ENCODE measurements at places on chromosomes 11 and 22.

GRCh38 chr11:103850419-103851165 is 185.8 kb upstream of the DDI1 start:
- DNase-seq = no peak

- DNase-seq = no peak
Measured at GRCh38 chr11:86179646-86180064, 64.9 kb upstream of the EED start.

GRCh38 chr22:48703265-48703941 is 1124.3 kb downstream of the BRD1 start:
- DNase-seq = no peak

DNA sequence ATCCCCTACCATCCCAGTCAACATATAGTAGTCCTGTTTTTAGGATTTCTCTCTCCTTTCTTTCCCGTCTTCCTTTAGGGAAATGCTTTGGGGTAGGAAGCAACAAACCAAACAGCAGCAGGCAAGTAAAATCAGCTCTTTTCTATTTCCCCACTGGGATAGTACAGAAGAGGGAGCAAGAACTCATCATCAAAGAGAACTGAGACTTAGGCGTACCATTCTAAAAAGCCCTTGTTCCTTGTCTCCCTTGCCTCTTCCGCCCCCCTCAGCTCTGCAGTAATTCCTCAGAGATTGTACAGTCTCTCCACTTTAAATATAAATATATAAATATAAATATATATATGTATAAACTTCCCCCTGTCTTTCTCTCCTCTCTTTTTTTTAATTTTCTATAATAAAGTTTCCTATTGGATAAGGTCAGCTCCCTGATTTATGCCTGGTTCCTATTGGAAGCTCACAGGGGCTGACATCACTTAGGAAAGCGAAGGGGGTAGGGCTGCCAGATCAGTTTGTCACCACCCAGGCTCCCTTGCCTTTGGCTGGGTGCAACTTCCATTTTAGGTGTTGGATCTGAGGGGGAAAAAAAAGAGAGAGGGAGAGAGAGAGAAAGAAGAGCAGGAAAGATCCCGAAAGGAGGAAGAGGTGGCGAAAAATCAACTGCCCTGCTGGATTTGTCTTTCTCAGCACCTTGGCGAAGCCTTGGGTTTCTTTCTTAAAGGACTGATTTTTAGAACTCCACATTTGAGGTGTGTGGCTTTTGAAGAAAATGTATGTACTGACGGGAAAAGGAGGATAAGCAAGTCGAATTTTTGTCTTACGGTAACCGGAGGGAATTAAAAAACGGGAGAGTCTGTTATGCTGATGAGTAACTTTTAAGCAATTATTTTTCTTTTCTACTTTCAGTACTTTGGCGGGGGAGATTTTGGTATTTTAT is at the start of gene CTNND1:
CTNND1 (plus strand) TSS at position 502 of the 934 bp plus-strand sequence. CDS start 29,677 bp downstream, outside the sequence.
- DNase-seq = peak; percentile 93

DNA sequence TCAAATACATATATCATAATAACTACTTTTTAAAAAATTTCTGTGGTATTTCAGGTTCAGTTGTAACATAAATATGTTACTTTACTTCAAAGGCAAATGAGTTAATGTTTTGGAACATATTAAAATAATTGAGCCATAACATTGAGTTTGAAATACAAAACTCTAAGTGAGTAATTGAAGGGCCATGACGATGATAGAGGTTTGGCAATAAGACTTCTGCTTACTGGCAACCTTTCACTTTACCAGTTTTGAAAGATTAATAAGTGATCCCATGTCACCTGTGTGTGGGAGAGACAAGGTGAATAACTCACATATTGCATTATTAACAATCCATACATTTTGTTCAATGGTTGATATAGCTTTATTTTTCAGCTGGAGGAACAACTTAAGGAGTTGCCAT is 144.4 kb downstream of the GRIA4 start:
- no peak for DNase-seq

GRCh38 chr11:79467761-79468160 is 26.9 kb upstream of the TENM4 start:
- DNase-seq = no peak

- no peak for DNase-seq
Measured at GRCh38 chr11:18785411-18785810, 6.2 kb downstream of the PTPN5 start.

GRCh38 chr22:48510599-48510998 is 1317.1 kb downstream of the BRD1 start:
- DNase-seq = peak; percentile 52

GRCh38 chr11:61083601-61084147 is 18.6 kb upstream of the CD5 start:
- DNase-seq = no peak

- no peak for DNase-seq
Measured at GRCh38 chr11:101775033-101775432, 139.8 kb upstream of the CEP126 start.

DNA sequence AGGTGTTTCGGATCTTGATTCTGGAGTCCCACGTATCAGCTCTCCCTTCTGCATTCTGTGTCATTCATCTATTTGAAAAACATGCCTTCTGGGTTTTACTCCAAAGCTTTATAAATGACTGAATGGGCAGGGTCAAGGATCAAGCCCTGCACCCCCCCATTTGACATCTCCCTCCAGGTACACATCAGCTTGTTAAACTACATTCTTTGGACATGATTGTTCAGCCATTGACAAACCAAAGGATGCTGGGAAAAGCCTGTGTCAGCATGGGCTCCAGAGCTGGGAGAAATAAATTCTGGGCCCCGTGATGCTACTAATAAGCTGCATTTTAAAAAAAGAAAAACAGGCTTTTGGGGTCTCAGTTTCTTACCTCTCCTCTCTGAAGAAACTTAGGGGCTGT is 103.7 kb downstream of the DSCAML1 start:
- no peak for DNase-seq

DNA sequence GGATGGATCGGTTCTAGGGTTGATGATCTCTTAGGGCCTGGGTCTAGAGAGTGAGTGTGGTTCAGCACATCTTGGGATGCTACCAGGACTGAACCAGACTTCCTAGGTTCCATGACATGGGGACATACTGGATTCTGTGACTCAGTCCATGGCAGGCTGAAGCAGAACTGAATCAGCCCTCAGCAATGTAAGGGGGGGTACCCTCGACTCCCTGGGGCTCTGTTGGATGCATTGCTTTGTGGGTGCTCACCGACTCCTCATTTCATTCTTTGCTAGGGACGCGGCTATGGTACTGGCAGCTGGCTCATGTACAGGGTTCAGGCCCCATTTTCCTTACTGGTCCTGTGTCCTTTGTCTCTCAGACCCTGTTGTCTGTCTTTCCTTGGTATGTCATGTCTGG is 733 bp upstream of the GRAMD1B start:
- no peak for DNase-seq

- DNase-seq = peak; percentile 77
Measured at GRCh38 chr11:125091247-125091876, 20.1 kb downstream of the TMEM218 start.

DNA sequence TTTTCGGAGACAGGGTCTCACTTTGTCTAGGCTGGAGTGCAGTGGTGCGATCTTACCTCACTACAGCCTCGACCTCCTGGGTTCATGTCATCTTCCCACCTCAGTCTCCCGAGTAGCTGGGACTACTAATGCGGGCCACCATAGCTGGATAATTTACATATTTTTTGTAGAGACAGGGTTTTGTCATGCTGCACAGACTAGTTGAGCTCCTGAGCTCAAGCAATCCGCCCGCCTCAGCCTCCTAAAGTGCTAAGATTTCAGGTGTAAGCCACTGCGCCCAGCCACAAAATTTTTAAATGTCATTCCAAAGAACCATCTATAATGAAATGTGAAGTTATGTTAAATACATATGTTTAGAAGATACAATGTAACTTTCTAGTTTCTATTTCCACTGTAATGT is 4747.7 kb upstream of the OR11H1 start:
- no peak for DNase-seq

DNA sequence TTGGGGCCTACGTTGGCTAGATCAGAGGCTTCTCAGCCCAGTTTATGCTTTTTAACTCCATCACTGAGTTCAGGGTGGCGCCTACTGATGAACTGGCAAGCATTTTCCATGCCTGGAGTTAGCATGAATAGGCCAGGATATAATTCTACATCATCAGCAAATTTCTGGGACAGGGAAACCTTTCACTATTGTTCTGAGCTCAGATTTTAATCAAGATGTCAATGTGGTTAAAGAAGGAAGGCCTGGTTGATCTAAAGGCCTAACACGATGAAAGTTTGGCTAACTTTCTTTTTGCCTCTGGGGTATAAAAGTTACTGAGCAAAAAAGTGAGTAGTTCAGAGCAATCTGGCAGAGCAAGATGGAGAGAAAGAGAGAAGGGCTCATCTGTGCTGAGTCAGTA is 21.7 kb upstream of the IFITM3 start:
- DNase-seq = no peak

DNA sequence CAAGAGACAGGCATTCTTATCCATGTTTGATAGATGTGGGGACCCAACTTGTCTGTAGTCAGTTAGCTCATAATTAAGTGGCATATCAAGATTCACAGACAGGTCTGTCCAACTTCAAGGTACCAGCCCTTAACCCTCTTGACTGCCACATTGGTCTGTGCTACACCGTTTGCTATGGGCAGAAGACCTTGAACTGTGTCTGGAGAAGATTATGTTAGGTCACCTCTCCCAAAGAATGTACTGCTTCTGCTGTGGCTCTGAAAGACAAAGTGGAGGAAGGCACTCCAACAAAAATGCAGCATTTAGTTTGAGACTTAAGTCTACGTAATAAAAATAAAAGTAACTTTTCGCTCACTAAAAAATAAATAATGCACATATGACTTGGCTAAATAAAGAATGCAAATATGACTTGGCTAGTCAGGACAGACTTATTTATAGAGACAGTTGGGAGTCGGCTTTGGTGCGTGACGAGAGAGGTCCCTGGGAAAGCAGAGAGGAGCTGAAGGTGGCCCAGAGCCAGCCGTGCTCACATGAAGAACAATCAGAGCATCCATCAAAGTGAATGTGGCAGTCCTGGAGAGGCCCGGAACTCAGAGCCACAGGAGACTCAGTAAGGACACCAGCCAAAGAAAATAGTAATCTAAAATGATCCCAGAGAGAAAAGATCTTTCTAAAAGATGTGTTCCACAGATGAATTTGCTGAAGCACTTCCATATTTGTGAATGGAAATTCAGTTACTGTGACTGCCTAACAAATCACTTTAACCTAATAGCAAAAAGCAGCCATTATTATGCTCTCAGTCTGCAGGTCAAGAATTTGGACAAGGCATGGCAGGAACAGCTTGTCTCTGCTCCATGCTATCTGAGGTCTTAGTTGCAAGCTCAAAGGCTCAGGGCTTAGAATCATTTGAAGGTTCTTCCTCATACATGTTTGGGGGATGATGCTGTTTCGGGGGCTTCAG is 35.0 kb downstream of the CWC15 start:
- DNase-seq = no peak

GRCh38 chr11:31237819-31238760 is 131.4 kb downstream of the DCDC1 start:
- peak; percentile 30 for DNase-seq

DNA sequence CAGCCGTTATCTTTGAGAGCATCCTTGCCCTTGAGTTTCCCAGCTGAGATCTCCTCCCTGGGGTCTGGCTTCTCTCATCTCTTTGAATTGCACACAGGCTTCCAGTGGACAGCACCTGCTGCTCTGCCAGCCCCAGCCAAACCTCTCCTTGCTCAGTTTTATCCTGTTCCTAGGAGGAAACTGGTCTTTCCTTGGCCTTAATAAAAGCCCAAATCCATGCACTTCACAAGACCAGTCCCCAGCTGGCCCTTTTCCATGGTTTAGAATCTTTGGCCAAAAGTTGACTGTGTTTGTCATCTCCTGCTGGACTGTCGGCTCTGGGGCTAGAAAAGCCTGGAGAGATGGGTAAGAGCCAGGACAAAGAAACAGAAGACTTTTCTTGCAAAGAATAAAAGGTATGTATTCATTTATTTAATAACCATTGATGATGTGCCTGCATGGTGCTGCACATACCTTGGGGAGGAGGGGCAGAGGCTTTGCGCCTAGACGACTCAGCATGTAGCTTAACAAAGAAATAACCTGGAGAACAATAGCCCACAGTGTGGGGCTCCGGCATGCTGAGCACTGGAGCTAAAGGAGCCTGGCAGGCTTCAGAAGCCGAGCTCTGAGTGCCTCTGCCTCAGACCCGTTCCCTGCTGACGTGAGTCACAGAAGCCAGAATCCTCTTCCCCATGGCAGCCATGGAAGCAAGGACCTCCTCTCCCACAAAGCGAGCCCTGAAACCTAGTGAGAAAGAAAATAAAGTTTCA is 319.3 kb upstream of the B3GAT1 start:
- DNase-seq = peak; percentile 81

DNA sequence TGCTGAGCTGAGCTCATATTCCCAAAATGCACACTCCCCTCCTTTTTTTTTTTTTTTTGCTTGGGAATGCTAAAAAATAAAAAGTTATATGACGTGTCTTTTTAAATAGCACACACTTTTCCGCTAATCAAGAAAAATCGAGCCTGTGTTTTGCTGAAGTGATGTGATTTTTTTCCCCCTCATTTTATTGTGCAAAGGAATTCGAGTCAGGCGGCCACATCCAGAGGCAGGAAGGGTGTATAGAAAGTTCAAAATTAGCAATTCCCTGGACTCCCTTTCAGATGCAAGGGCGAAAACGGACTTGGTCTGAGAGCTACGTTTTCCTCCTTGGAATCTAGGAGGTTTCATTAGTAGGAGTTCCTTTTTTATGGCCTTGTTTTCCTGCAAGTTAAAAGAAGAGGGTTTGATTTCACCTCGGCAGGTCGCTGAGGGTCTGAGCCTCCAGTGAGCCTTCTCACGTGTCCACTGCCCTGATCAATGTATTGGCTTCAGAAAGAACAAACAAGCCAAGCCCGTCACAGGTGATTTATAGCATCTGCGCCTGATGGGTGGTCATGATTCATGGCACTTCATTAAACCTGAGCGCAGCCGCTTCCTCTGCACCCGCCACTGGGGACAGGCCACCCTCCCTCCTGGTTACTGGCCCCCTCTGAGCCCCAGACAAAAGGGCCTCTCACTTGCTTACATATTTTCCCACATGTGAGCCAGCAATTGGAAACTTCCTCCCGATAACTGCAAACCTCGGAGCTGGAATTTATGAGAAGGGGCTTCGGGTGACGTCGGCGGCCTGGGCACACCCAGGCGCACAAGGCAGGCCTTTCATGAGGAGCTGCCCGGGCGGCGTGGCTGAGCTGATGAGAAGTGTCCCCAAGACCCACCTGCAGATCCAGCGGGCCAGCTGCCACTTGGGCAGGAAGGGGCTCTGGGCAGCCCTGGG is 64.4 kb upstream of the LINC01488 start:
- DNase-seq = no peak

GRCh38 chr22:36858156-36858555 is 2.6 kb upstream of the NCF4 start:
- no peak for DNase-seq

- no peak for DNase-seq
Measured at GRCh38 chr11:1270476-1270875, 39.0 kb downstream of the TOLLIP start.

GRCh38 chr11:118900535-118901384 is 17.1 kb downstream of the CXCR5 start:
- DNase-seq = no peak

- no peak for DNase-seq
Measured at GRCh38 chr11:132330515-132330914, 960.1 kb downstream of the NTM start.

GRCh38 chr11:41306431-41306830 is 153.0 kb downstream of the LRRC4C start:
- DNase-seq = no peak

All from NT2/D1 (cell line).